ENCODE measurements at places on chromosomes 4 and X.

GRCh38 chr4:123599920-123600810 is 203.6 kb downstream of the SPRY1 start:
- no peak for DNase-seq

DNA sequence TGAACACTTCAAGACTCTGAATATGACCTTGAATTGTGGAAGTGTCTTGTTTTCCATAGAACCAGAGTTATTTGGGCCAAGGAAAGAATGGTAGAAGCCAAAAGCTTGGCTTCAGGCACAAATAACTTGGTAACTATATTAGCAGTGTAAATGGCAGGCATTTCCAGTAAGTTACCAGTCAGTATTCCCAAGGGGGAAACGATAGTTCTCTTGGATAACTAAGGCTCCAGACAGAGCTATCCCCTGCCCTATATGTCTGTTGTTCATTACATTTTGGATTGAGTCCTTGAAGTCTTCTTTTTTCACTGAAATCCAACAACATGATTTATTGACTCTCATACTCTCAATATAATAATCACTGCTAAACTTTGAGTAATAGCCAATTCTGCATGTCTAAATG is 364.1 kb downstream of the MAGEB5 start:
- no peak for DNase-seq

DNA sequence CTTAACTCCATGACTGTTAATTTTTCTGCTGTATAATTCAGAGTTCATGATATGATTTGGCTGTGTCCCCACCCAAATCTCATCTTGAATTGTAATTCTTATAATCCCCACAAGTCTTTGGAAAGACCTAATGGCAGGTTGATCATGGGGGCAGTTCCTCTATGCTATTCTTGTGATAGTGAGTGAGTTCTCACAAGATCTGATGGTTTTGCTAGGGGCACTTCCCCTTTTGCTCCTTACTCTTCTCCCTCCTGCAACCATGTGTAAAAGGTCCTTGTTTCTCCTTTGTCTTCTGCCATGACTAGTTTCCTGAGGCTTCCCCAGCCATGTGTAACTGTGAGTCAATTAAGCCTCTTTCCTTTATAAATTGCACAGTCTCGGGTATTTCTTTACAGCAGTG is 1751.9 kb downstream of the ARAP2 start:
- DNase-seq = no peak

DNA sequence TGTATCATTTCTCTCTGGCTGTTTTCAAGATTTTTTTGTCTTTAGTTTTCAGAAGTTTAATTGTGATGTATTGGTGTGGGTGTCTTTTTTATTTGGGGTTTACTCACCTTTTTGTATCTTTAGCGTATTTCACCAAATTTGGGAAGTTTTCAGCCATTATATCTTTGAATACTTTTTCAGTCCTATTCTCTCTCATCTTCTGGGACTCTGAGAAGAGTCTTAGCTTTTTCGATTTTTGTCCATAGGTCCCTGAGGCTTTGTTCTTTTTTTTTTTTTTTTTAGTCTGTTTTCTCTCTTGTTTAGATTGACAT is 23.8 kb downstream of the KDM6A start:
- no peak for DNase-seq

- no peak for DNase-seq
These were observed 9.0 kb upstream of the KLHL2 start for GRCh38 chr4:165198329-165198728.

DNA sequence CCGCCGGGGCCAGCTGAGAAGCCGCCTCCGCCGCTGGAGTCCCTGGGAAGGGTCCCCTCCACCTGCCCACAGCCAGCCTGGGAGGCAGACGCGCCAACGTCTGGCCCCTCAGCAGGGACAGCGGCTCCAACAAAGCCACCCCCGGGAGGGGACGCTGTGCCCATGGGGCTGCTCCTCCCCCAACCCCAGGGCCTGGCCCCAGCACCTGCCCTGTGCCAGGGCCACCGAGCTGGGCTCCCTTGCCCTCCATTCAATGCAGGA is 6.1 kb upstream of the HMX1 start:
- DNase-seq = no peak

GRCh38 chrX:49231333-49232000 is 1.7 kb downstream of the CACNA1F start:
- DNase-seq = no peak

DNA sequence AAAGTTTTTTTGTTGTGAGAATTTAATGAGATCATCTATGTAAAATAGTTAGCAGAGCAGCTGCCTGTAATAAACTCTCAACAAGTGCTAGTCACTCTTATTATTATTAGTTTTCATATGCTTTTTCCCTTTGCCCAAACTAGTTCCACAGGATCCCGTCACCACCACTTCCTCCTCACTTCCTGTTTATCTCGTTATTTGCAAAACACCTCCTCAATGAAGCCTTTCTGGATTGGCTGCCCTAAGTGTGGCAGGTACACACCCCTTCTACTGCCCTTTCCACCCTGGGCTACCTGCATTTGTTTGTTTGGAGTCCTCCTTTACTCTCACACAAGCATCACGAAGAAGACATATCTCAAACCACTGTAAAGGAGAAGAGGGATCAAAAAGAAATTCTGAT is 54.4 kb upstream of the KLF3 start:
- peak; percentile 35 for DNase-seq

- DNase-seq = no peak
These were observed 168.6 kb upstream of the CLNK start for GRCh38 chr4:10853196-10853595.

DNA sequence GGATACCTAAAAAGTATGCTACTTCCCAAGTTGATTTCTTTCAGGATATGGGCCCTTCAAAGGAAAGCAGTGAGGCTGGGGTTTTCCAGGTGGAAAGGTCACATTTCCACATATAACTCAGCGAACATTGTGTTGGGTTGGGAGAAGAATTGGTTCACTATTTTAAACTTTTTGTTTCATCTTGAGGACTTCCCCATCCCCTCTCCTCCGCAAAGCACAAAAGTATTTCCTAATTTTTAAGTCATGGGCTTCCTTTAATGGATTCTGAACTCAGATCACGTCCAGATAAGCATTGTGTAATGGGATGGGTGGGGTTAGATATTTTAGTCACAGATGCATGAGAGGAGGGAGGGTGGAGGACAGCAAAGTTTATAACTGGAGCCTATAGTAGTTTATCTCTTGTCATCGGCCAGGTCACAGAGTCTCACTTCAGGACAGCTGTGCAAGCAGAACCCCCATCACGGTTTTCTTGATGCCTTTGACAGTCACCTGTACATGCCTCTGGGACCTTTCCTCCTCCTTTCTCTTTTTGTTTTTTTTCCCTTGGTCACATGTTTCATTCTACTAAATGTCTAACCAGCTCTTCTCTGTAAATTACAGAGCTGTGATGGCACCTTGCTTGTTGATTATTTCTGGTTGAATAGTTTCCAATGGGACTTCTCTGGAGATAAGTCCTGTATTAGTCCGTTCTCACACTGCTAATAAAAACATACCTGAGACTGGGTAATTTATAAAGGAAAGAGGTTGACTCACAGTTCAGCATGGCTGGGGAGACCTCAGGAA is 115.4 kb downstream of the PTTG2 start:
- no peak for DNase-seq

DNA sequence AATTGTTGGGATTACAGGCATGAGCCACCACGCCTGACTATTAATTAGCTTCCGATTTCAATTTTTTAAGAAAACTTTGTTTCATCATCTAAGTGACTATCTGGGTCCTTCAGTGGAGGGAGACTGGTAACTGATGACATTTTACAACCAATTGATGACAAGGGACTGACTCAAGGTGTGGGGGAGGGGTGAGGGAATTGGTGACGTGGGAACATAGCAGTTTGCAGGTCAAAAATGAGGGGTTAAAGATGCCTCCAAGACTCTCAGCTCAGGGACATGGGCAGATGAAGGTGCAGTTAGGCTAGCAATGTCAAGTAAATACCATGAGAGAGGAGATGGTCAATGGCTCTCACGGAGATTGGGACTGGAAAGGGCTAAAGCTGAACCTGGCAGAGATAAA is 5.7 kb upstream of the FAM9C start:
- DNase-seq = no peak

DNA sequence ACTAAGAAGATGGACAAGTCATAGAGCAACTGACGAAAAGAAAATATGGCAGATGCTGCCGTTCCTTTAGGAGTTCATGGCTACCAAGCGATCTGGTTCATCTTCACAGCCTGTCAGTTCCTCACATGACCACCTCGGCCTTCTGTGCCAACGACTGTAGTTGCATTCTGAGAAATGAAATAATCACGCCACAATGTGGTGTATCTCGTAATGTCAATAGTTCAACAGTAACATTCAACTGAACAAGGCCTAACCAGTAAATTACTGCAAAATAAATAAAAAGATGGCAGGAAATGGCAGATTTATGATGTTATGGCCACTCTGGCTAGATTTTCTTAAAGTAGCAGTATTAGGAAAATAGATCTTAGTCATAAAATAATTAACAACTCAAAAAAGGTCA is 4.4 kb downstream of the GPRIN3 start:
- DNase-seq = peak; percentile 80

DNA sequence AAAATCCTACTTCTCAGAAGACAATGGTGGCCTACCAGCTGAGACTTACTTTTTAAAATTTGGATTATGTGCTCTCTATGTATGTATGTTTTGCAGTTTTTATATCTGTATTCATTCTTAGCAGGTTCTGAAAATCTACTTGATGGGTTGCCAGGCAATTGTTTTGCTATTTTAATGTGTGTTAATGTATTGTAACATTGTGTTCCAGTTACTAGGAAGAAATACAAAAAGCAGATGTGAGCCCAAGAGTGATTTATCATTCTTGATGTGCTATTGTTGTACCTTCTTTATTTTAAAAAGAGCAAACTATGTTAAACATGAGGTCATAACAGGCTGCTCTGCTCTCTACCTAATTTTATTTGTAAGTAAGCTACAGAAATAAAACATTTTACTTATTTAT is 81.9 kb downstream of the REPS2 start:
- no peak for DNase-seq

GRCh38 chr4:108172753-108173598 is 4.2 kb upstream of the LEF1 start:
- DNase-seq = peak; percentile 83

DNA sequence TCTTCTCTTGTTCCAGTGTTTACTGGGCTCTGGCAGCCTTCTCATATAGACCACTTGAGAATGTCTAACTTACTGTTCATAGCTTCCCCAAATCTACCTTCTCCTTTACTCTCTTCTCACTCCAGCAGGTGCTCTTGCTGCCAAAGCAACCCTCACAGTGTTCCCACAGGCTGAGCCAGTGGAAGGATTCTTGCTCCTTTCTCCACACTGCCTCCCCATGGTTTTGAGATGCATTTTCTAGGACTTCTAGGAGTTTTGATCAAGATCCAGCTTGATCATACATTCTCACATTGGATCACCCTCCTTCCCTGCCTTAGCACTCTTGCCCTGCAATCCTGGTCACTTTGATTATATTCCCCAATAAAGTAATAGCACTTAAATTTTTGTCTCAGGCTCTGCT is 230.8 kb downstream of the TMEM47 start:
- DNase-seq = no peak

DNA sequence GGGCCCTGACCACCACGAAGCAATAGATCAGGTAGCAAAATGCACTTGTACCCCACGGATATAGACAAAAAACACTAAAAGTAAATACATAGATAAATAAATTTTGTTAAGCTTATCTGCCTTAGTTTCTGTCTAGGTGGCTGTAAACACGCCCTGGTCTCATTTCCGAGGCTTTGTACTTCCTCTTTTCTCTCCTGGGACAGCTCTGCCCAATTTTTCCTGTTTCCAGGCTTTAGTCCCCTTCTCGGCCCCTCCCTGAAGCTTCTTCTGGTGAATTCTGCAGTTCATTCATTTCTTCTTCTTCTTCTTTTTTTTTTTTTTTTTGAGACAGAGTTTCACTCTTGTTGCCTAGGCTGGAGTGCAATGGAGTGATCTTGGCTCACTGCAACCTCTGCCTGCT is 73.4 kb upstream of the STOX2 start:
- DNase-seq = no peak

GRCh38 chr4:119623025-119623424 is 5.6 kb downstream of the PDE5A start:
- DNase-seq = no peak

GRCh38 chr4:68369142-68369805 is 19.4 kb upstream of the YTHDC1 start:
- DNase-seq = no peak

GRCh38 chr4:67087897-67088296 is 457.4 kb downstream of the CENPC start:
- peak; percentile 41 for DNase-seq

DNA sequence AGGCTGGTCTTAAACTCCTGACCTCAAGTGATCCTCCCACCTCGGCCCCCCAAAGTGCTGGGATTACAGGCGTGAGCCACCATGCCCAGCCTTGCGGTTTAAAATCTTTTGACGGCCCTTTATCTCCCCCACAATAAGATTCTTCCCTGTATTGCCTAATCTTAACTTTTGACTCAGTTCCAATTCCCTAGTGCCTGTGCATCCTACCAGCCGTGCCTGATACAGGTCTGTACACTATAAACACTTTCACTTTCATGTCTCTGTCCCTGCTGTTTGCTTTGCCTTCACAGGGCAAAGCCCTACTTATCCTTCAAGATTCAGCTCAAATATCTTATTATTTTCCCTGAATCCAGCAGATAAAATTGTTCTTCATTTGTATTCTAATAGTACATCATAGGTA is 74.6 kb downstream of the WDR44 start:
- DNase-seq = peak; percentile 19

DNA sequence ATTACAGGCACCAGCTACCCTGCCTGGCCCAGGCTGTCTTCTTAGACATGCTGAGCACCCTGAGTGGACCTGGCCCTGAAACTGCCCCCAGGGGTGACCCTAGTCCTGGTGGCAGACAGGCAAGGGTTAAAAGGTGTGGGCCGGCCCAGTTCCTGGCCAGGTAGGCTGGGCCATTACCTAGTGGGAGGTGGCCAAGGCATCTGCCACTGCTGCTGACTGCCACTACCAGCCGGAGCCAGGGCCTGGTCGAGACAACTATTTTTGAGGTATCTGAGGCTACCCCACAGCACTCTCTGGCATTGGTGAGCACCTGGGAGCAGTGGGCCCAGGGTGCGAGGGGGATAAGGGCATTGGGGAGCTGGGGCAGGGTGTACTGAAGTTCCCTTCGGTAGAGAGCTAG is at the start of gene CCDC120:
CCDC120 (plus strand) TSS at position 206 of the 400 bp plus-strand sequence. CDS start 3,043 bp downstream, outside the sequence.
- no peak for DNase-seq

- no peak for DNase-seq
These were observed 2.5 kb upstream of the PDGFRA start for GRCh38 chr4:54226404-54227255.

- no peak for DNase-seq
These were observed 40.1 kb downstream of the NUDT11 start for GRCh38 chrX:51456246-51456645.

- no peak for DNase-seq
These were observed 96.4 kb downstream of the GPC3 start for GRCh38 chrX:133888984-133889383.

DNA sequence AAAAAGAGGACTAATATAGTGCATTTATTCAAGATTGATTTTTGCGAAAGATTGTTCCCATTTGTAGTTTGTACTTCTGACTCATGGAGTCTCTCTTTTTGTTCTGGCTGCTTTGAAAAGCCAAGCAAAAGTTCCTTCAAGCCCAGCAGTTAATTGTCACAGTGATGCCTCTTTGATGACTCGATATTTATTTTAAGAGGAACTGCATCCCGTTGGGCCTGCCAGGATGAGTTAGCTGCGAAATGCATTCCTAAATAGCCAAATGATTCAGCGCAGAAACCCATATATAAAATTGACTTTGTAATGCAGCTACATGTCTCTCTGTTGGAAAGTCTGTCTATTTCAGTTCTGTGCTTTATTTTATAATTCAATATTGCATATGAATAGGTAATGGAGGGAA is 295.1 kb downstream of the GBA3 start:
- no peak for DNase-seq

- DNase-seq = peak; percentile 79
These were observed 124.9 kb downstream of the STAG2 start for GRCh38 chrX:124086411-124086810.
